ENCODE measurements at places on chromosomes 7 and 10.
A peak's percentile ranks its signal among the peaks of the same experiment; 100 is the strongest.

- no peak for DNase-seq
These were observed 540.1 kb upstream of the FZD8 start for GRCh38 chr10:36182179-36182566.

DNA sequence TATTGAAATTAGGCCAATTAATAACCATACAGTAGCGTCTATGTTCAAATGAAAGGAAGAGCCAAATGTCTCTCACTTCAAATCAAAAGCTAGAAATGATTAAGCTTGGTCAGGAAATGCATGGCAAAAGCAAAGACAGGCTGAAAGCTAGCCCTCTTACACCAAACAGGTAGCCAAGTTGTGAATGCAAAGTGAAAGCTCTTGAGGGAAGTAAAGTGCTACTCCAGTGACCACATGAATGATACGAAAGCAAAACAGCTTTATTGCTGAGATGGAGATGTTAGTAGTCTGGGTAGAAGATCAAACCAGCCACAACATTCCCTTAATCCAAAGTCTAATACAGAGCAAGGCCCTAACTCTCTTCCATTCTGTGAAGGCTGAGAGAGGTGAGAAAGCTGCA is 123.8 kb downstream of the TEX36 start:
- DNase-seq, result no peak

GRCh38 chr10:99654390-99655175 is 4.7 kb upstream of the ENTPD7 start:
- no peak for DNase-seq

DNA sequence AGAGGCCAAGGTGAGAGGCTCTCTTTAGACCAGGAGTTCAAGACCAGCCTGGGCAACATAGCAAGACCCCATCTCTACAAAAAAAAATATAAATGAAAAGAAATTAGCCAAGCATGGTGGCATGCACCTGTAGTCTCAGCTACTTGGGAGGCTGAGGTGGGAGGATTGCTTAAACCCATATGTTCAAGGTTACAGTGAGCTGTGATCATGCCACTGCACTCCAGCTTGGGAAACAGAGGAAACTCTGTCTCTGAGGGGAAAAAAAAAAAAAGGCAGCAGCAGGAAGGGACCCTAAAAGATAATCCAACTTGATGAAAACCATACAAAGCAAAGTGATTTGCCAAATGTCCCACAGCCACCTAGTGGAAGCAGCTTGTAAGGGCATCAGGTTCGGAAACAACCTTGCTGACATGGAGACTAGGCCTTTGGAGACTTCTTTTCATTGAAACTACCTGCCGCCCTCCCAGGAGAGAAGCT is 15.6 kb upstream of the PBLD start:
- no peak for DNase-seq

- no peak for DNase-seq
These were observed 39.2 kb downstream of the ELFN1 start for GRCh38 chr7:1709281-1709680.

GRCh38 chr10:80161321-80162083 is 29.0 kb downstream of the PLAC9 start:
- DNase-seq, result peak; percentile 20

GRCh38 chr7:21352540-21353387 is 75.1 kb upstream of the SP4 start:
- DNase-seq, result no peak

DNA sequence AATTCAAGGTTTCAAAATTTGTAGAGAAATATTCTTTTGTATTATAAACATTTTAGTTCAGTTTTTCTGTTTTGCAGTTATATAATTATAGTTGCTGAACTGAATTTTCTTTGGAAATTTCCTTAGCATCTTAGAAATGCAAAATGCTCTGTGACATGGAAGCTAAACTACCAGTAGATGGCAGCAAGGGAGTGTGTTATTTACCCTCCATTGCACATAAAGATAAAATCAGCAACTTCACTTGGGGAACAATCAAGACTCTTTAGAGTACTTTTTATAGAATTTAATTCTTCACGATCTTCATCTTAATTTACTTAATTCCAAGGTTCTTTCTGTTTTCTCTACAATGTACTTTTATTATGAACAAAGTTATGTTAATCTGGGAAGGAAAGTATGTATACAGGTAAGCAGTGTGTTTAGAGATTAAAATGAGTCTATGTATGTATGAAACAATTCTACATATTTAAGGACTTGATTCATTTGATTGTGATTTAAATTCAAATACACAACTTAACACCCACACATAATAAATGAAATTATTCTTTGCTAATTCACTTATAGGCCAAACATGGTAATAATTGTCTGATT is 404.2 kb downstream of the THSD7A start:
- DNase-seq, result peak; percentile 48

- DNase-seq, result no peak
These were observed 27.8 kb downstream of the RHEB start for GRCh38 chr7:151491859-151492258.

GRCh38 chr7:130397051-130397757 is 16.9 kb downstream of the CPA1 start:
- no peak for DNase-seq

- no peak for DNase-seq
These were observed 19.8 kb downstream of the PRSS2 start for GRCh38 chr7:142790555-142790954.

DNA sequence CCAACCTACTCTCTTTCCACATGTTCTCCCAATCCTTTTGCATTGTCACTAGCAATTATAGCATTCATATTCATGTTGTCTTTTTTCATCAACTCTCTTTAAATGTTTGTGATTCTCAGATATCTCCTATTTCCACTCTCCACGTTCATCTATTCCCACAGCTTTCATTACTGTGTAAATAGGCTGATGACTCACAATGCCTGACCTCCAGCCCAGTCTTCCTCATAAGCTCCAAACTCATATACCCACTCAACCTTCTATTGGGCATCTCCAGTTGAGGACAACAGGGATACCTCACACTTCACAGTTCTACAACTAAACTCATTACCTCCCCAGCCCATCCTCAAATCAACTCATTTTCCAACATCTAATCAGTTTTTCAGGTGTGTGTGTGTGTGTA is 194.1 kb downstream of the DGKI start:
- DNase-seq, result no peak

- no peak for DNase-seq
These were observed 382.3 kb downstream of the DNAJB6 start for GRCh38 chr7:157719008-157719682.

DNA sequence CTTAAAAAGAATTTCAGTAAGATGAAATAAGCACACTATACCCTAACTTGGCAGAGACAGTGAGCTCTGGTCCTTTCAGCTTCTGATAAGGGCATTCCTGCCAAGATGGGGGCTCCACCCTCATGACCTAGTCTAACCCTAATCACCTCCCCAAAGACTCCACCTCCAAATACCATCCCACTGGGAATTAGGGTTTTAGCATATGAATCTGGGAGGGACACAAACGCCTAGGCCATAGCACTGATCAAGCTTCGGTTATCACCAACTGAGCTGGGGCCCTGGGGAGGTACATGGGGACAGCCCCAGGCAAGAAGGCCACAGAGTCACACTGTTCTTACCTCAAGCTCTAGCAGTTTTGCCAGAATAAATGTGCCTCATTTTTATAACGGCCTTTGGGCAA is 31.4 kb downstream of the PALS2 start:
- no peak for DNase-seq

DNA sequence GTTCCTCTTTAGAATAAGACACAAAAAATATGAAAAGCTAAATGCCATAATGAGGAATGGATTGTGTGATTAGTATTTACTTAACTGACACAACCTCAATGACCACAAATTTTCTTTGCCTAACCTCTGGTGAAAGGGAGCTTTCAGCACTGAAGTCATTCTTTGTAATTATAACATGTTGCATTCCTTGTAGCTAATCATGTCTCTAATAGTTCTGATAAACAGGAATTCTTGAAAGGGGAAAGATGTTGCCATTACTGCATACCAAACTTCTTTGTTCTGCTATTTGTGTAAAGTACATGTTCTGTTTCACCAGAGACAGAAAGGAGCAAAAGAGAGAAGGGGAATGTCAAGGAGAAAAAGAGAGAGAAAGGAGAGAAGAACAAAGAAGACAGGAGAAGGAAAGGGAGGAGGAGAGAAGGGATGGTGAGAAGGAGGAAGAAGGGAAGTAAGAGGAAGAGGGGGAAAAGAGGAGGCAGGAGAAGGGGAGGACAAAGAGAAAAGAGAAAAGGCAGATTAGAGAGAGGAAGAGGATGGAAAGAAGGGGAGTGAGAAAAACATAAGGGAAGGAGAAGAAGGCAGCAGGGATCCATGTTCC is 120.9 kb downstream of the SEMA3D start:
- no peak for DNase-seq

DNA sequence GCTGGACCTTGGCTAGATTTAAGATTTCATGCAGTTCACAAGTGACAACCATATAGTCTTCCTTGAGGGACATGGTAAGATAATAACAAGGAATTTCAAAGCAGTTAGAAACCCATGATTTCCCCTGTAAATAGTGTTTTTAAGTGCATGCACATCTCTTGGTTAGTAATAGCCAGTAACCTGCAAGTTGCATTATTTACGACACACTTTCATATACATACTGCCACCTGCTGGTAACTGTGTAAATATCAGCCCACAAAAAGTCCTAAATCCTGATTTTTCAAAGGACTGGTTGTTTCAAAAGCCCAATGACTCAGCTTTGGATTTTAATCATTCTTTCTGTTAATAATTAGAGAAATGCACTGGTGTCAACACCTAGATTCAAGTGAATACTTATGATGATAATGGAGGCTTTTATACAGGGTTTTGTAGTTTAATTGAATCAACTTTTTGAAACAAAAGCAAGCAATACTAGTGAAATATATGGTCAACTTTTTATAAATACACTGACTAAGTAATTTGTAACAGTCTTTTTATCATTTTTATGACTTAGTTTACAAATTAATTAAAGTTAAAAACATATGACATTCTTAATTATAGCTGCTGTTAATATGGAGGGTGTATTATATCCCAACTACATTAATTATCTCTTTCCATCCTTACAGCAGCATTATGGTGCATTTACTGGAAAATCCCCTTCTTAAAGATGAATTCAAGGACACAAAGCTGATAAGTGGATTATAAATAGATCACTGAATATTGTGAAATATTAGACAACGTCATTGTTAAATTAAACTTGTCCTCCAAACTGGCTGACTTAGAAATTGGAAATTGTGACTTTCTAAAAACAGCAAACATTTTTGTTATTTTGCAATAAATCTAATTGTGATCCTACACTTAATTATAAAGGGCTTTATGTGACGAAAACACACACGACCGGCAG is 367.7 kb upstream of the SEMA3D start:
- DNase-seq, result no peak

GRCh38 chr10:107814865-107815487 is 650.5 kb upstream of the SORCS1 start:
- no peak for DNase-seq

DNA sequence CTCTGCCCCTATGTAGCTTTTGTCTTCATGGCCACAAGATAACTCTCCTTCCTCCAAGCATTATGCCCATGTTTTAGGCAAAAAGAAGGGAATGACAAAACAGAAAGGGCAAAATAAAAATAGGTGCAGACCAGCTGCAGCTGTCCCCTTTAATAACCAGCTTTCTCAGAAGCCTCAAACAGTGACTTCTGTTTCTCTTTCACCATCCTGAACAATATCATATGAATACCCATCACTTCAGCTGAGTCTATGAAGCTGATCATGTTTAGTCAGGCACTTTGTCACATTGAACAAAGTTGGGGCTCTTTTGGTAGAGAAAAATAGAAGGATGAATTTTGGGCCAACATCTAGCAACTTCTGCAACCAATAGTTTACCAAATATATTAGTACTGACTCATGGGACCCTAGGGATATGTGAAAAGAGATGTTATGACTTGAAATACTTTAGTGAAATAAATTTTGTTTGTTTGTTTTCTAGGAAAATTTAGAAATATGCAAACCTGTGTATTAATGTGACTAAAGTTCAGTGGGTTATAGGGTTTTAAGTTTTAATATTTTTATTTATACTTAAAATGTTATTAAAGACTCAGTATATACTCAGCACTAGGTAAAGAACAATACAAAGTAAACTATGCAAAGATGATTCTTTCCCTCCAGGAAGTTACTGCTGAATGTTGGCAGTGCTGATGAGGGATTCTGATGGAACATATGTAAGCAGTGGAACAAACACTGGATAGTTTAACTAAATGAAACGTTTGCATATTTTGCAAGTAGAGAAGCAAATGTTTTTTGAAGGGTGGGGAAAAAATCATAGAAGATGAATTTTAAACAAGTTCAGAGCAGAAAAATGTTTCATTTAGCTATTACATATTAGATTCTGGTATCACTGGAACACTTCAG is 133.7 kb downstream of the FOXP2 start:
- DNase-seq, result no peak

GRCh38 chr7:2792235-2792634 is 51.9 kb downstream of the GNA12 start:
- DNase-seq, result no peak

DNA sequence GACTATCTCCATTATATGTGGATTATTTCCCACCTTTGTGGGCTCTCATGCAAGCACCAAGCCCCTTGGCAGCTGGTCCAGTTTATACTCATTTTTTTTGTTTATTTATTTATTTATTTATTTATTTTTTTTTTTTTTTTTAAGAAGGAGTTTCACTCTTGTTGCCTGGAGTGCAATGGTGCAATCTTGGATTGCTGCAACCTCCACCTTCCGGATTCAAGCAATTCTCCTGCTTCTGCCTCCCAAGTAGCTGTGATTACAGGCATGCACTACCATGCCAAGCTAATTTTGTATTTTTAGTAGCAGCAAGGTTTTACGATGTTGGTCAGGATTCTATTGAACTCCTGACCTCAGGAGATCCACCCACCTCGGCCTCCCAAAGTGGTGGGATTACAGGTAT is 2.8 kb downstream of the PRTFDC1 start:
- DNase-seq, result no peak

DNA sequence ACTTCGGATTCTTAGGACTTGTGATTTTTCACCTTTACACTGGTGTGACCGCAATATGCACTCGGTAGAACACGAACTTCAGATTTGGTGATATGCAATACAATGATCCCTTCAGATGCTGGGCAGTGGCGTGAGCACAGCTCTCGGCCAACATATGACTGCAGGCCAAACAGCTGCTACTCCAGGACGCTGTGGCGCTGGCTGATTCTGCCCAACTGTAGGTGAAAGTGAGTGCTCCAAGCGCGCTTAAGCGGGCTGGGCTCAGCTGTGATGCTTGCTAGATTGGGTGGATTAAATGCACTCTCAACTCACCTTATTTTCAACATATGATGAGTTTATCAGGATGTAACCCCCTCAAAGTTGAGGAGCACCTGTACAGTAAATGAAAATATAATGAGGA is 137.6 kb upstream of the RET start:
- no peak for DNase-seq

- no peak for DNase-seq
These were observed 2.6 kb upstream of the VIPR2 start for GRCh38 chr7:159147246-159147645.
